ENCODE measurements at places on chromosomes 13 and 19.

DNA sequence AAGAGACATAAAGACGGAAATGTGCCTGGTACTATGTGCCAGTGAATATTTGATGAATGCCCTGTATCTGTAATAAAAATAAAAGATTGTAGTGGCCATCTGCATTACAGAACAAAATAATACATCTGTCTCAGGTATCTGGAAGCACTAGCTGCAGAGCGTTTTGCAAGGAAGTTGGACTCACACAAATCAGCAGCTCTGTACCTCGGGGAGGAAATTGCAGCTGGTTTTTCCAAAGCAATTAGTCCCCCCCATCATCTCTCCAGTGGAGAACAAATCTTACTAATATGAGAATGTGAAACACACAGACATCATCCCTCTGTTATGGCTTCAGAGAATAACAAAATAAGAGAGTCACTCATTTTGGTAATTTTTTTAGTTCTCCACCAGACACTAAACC lies 245.3 kb downstream of the ITGBL1 start:
- no peak for DNase-seq

- DNase-seq, result no peak
Measured at GRCh38 chr13:75352641-75353327, 129.2 kb downstream of the TBC1D4 start.

GRCh38 chr13:113176822-113177221 lies 18.4 kb downstream of the PROZ start:
- DNase-seq, result no peak

DNA sequence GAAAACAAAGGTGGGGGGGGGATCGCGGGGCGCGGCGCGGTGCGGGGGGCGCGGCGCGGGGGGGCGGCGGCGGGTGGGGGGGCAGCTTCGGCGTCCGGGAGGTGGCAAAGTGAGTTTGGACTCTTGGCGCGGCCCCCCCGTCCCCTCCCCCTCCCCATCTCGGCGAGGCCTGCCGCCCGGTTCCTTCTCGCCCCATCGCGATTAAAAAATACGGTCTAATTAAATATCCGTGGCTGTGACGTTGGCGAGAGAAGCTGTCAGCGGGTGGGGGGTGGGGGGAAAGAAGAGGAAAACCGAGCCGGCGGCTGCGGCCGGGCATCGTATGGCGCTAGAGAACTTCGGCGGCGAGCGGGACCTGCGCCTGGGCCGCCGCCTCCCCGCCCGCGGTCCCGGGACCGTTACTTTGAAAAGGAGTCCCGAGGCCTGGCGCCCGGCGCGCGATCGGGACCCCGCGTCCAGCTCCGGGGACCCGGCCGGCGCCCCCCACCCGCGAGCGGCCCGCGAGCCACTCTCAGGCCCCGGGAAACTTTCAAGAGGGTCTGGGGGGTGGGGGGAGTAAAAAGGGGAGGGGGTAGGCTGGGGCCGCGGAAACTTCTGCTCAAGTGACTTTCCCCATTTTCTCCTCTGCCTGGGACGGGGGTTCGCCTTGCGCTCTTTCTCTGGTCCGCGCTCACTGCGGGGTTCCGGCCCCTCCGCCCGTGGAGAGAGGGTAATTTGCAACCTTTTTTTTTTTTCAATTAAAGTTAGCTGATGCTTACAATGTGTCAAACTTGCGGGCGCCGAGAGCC lies 146.3 kb upstream of the ZNF536 start:
- no peak for DNase-seq

DNA sequence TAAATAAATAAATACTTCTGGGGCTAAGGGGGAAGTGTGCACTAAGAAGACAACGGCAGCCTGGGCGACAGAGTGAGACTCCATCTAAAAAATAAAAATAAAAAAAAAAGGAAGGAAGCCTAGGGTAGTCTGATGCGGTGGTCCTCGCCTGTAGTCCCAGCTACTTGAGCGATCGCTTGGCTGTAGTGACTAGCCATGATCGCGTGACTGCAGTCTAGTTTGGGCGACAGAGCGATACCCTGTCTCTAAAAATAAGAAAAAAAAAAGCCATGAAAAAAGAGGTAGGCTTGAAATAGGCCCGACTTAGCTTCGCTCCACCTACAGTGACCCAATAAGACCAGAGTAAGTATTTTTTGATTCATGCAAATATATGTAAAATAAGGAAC lies 661 bp upstream of the BABAM1 start:
- DNase-seq, result no peak

- DNase-seq, result no peak
Measured at GRCh38 chr13:112655913-112656312, 33.9 kb upstream of the ATP11A start.

GRCh38 chr13:30924721-30925120 lies 7.7 kb upstream of the TEX26 start:
- DNase-seq, result no peak

- no peak for DNase-seq
Measured at GRCh38 chr13:46605825-46606554, 53.0 kb downstream of the LRCH1 start.

GRCh38 chr13:24038405-24038804 lies 122.1 kb upstream of the SPATA13 start:
- DNase-seq, result no peak

- no peak for DNase-seq
Measured at GRCh38 chr13:21175656-21176214, 617 bp downstream of the SKA3 start.

DNA sequence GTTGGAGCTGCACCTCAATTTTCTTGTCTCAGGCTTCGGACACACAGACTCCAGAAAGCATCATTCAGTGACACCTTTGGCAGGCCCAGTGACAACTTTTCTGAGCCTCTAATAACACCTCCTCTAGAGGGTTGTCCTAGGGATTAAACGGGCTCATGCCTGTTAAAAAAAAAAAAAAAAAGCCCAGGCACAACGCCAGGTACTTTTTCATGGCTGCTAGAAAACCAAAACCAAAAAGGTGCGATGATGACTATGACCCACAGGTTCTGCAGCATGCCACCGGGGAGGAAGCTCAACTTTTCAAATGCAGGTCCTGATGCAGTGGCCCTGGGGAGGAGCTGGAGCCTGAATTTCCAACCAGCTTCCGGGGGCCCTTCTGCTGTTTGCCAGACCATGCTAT lies 184.2 kb downstream of the ABCC4 start:
- DNase-seq, result no peak

DNA sequence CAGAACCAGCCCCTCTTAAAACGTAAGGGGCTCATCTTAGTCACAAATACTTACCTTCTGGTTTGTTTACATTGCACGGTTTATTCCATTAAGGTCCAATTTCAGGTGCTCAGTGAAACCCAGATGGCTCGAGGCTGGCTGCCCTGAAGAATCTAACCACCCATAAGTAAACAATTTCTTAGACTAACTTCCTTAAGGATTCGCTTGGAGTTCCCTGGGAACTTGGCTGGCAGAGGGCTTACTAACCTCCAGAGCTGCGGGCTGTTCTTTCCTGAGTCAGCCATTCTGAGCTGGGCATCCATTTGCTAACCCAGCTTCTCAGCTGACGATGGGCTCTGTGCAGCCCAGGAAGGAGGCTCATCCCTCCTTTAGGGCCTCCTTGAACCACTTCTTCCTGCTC lies 262.1 kb downstream of the FGF9 start:
- DNase-seq, result no peak

DNA sequence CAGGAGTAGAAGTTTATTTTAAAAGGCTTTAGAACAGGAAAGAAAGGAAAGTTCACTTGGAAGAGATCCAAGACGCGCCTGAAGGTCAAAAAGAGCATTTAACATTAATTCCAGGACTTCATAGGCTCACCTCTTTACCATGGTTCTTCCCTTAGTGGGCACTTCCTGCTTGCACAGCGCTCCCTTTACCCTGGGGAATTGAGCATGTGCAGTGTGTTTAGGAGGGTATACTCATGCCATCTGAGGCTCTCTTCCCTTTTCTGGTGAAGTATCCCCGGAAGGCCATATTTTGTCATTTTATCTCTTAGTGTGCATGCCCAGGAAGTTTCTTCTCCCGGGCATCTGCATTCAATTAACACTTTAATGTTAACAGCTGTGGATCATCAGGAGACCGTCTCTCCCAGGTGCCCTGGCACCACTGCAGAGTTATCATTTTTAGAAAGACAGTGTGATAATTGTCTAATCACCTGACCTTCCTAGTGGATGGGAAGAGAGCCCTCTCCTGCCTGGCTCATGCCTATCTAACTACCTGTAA lies 66.1 kb upstream of the ABCC4 start:
- peak; percentile 18 for DNase-seq

DNA sequence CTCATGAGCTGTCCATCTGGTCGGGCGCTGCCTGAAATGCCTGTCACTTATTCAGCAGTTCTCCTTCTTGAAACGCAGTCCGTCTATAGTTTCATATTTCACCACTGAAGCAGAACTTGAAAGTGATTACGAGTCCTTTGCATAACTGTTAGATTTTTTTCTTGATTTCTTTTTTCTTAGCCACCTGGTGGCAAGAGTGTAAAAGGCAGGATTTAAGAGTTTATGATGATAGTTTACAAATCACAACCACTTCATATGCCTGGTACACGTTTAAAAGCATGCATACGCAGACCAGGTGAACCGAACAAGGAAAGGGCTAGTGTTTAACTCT lies 45.8 kb downstream of the GGACT start:
- no peak for DNase-seq

DNA sequence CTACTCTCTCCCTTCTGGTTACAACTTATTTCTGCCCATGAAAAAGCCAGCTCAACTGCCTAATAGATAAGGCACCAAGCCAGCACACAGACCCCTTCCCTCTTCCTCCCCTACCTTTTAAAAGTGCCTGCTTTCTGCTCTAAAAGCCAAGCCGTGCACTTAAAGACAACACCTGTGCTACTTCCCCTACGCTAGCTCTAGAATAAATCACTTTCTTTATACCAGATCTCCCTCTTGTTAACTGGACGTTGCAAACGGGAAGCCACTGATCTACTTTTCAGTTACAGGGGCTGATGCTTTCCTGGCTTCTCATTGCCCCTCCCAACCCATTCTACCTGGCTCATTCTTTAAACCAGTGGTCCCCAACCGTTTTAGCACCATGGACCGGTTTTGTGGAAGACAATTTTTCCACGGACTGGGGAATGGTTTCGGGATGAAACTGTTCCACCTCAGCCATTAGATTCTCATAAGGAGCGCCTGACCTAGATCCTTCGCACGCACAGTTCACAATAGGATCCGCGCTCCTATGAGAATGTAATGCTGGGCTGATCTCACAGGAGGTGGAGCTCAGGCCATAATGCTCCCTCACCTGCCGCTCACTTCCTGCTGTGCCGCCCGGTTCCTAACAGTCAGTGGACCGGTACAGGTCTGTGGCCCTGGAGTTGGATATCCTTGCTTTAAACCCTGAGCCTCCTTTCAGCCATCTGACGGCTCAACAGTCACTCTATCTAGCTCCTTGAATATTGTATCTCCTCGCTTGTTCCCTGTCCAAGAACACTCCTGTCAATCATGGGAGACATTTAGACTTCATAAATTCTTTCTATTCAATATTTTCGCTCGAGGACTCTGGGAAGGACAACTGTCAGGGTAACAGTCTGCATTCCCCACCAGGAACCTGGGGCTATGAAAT lies 841 bp upstream of the ZNF223 start:
- DNase-seq, result no peak

GRCh38 chr19:48639483-48640375 lies 2.5 kb upstream of the DBP start:
- no peak for DNase-seq

GRCh38 chr13:79404985-79405384 lies 1.1 kb downstream of the RBM26 start:
- DNase-seq, result peak; percentile 17

DNA sequence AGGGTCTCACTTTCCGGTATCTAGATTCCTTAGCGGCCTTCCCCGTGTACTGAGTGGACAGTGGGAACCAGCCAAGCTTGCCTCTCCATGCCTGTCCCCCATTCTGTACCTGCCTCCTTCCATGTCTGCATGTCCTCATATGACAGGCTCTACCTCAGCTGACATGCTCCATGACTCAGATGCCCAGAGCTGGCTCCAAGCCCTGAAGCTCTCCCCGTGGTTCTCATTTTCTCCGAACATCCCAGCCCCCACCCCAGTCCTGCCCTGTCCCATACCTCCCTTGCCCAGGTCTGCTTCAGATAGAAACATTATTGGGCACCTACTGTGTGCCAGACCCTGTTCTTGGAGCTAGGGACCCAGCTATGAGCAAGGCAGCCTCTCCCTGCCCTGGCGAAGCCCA lies 17.1 kb upstream of the SHFL start:
- no peak for DNase-seq

DNA sequence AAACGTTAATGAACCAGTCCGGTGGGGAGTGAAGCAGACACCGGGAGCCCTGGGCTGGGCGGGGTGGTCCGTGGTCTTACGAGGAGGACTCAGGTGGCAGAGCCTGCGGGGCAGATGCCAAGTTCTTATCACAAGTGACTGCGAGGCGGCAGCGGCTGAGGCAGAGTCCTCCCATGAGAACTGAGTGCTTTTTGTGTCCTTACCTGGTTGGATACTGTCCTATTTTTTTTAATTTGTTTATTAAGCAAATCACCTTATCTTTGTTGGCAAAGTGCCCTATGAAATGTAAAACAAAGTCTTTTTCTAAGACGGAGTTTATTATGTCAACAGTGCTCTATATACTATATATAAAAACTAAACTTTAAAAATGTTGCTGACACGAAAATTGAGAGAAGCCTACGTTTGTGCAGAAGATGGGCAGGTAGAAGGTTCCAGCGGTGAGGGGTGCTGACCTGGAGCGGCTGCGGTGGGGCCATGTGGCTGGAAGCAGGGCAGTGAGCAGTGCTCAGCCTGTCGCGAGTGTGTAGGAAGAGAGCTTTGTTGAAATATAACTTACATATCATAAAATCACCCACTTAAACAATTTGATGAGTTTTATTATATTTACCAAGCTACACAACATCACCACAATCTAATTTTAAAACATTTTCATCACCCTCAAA lies 82.2 kb downstream of the ATP11A start:
- DNase-seq, result peak; percentile 44

DNA sequence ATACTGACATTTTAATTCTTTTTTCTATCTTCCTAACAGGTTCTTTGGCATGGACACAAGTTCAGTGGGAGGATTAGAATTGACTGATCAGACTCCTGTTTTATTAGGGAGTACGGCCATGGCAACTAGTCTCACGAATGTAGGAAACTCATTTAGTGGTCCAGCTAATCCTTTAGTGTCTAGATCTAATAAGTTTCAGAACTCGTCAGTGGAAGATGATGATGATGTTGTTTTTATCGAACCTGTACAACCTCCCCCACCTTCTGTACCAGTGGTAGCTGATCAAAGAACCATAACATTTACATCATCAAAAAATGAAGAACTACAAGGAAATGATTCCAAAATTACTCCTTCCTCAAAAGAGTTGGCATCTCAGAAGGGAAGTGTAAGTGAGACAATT lies 34.5 kb downstream of the ZMYM2 start:
- no peak for DNase-seq

GRCh38 chr19:1468274-1468820 lies 10.7 kb downstream of the C19orf25 start:
- DNase-seq, result no peak
